PC-9 (cell line): ENCODE measurements at places on chromosomes 4 and X. TPM values are rescaled to one million over a fixed set of nuclear protein-coding genes. Genes with fewer than 3 reads are reported as not detected.

Gene STS
- 2.2 and 3.3 TPM in 2 replicates for total RNA-seq

GRCh38 chrX:134695999-134696398 lies 37.7 kb upstream of the PLAC1 start:
- no peak for DNase-seq

GRCh38 chr4:147635348-147635747 lies 18.2 kb downstream of the TMEM184C start:
- no peak for DNase-seq

Gene ADH7
- not detected in 2 replicates for total RNA-seq

Gene CLCN4
- 3.1 and 4.4 TPM in 2 replicates for total RNA-seq

- DNase-seq: no peak
These were observed 4.2 kb downstream of the LETM1 start for GRCh38 chr4:1851575-1852410.

Gene RBMX2
- 39.1 and 53.6 TPM in 2 replicates for total RNA-seq

DNA sequence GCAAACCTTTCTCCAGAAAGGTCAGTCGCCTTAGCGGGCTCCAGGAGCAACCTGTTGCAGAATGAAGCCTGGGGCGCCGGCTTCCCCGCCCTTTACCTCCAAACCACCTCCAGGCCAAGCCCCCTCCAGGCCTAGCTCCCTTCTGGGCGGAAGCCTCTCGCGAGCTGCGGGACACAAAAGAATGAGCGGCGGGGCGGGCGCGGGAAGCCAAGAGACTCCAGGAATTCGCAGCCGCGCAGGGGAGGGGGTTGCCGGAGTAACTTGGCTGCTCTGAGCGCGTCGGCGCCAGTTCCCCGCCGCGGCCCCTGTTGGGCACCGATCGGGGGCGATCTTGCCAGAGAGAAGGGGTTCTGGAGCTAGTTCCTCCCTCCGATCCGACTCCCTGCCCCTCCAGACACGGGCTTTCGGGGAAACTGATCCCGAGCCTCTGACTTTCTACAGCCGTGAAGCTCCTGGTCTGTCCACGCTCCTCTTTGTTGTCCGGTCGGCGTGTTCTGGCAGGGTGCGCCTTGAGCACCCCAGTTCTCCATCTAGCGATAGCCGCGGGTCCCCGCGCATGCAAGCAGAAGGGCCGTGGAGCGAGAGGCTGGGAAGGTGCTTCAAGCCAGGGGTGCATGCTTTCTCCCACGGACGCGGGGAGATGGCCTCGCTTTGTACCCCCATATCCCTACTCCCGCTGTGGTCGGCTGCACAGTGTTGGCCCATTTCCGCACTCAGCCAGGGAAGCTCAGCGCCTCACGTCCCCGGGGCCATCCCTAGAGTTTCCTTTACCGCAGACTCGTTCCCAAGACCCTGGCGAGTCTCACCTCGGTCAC lies 1.2 kb downstream of the PROM1 start:
- DNase-seq: no peak
